ENCODE measurements at places on chromosomes 13 and 19.

GRCh38 chr13:54965881-54966280, 1937.3 kb downstream of the OLFM4 start:
- no peak for DNase-seq

- DNase-seq: no peak
Measured at GRCh38 chr19:6712231-6712630, 8.2 kb downstream of the C3 start.

DNA sequence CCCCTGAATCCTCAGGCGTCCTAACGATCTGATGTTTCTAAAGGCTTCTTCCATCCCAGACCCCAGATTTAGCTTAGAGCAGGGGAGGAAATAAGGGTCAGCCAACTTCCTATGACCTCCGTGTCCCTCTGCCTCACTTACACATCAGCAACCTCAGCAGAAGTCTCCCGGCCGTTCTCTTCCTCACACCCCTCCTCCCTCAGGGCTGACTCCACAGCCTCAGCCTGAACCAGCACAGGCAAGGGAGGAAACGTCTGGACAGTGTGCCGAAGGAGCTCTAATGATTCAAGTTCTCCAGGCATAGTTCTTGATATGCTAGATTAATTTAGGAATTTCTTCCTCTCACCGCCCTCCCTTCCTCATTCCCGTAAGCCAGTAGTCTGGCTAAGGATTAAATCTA, 121.4 kb downstream of the NUFIP1 start:
- DNase-seq: no peak

DNA sequence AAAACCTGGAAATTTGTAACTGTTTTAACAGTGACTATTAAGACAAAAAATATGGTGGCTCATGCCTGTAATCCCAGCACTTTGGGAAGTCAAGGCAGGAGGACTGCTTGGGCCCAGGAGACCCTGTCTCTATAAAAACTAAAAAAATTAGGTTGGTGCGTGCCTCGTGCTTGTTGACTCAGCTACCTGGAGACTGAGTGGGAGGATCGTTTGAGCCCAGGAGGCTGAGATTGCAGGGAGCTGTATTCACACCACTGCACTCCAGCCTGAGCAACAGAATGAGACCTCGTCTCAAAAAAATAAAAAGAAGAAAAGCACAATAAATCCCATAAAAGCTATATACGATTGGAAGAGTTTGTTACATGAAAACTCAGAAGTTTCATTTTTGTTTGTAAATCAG, 23.7 kb downstream of the KLF5 start:
- DNase-seq: no peak

DNA sequence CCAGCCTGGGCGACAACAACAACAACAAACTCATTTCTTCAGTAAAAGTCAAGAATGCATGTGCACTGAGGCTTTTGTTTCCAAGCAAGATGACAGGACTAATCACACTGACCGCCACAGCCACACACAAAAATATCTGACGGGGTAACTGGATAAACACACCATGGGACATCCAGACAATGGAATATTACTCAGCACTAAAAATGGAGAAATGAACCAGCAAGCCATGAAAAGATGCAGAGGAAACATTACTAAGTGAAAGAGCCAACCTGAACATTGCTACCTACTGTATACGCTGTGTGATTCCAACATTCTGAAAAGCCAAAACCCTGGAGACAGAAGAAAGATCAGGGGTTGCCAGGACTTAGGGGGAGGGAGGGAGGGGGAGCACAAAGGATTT, 36.7 kb downstream of the FAAP24 start:
- DNase-seq: no peak

DNA sequence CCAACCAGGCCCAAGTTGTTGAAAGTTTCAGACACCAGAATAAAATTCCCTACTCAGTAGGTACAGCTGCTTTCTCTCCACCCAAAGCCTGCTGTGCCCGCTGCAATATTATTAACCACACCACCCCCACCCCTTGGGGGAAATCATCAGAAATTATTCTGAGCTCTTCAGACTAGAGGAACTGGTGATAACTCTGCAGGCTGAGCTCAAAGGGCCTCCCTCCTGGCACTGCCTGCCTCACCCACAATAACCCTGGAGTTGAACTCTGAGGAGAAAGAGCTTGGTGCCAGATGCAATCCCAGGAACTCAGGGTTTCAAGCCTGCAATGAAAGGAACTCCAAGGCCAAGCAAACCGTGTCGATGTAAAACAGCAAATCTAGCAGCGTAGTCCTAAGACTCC, 381.7 kb upstream of the ZNF507 start:
- no peak for DNase-seq

DNA sequence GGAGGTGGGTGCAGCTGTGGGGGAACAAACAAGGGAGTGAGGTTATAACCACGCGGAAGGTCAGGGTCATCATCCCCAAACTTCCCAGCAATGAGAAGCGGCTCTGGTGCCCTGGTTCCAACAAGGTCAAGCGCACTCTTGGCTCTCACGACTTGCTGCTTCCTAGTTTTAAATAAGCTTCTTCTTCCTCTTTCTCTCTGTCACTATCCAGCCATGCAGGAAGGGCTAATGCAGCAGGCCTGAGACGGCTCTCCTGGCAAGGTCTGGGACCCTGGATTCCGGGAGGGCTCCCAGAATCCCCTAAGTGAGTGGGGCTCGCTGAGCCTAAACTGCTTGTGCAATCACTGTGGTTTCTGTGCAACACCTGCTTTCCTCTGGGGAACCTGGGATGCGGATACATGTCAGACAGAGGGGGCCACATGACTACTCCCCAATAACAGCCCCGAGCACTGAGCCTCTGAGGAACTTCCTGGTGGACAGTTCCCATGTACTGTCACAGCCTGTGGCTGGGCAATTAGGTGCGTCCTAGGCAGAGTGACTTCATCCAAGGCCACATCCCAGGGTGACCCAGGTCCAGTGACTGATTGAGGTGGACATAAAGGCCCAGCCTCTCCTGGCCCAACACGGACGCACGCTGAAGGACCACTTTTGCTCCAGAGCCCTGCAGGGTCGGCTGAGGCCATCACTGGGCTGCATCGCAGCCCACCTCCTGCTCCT, 24.2 kb downstream of the VRK3 start:
- no peak for DNase-seq

GRCh38 chr13:82749551-82749950, 1132.7 kb downstream of the SLITRK1 start:
- DNase-seq: no peak

DNA sequence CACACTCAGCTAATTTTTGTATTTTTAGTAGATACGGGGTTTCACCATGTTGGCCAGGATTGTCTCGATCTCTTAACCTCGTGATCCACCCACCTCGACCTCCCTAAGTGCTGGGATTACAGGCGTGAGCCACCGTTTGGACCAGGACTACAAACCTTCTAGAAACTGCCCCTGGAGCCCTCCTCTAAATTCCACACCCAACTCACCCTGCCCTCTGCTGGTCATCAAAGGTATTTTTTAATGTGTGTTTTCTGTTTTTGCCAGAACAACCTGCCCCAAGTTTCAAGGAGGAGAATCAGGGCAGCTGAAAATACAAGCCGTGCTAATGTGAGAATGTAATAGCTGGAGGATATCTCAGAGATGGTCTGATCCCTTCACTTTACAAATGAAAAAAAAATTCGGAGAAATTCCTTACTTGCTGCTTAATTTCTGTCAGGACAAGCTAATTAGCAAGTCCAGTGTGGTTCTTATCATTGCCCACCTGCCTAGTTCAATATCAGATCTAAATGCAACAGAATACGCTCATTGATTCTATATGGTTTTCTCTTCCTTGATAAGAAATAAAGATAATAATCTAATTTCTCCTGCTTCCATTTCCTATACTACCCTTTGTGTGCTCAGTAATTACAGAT, 4.1 kb downstream of the ATP8A2 start:
- peak; percentile 66 for DNase-seq

- no peak for DNase-seq
Measured at GRCh38 chr13:25859528-25859927, 192.3 kb downstream of the SHISA2 start.

DNA sequence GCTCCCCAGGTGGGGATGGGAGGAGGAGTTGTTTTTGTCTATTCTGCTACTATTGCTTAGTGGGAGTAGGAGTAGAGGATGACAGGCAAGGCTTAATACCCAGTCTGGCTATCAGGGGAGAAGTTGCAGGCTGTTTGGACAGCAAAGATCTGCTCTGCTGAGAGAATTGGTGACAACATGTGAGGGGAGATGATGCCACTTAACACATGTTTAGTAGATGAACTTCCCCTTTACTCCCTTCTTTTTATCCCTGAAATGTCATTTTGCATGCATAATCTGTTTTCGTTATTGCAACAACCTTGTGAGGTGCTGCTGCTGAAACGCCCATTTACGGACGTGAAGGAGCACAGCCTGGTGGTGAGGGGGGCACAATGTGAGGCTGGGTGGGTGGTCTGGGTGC, 3.0 kb upstream of the CYP4F12 start:
- no peak for DNase-seq

DNA sequence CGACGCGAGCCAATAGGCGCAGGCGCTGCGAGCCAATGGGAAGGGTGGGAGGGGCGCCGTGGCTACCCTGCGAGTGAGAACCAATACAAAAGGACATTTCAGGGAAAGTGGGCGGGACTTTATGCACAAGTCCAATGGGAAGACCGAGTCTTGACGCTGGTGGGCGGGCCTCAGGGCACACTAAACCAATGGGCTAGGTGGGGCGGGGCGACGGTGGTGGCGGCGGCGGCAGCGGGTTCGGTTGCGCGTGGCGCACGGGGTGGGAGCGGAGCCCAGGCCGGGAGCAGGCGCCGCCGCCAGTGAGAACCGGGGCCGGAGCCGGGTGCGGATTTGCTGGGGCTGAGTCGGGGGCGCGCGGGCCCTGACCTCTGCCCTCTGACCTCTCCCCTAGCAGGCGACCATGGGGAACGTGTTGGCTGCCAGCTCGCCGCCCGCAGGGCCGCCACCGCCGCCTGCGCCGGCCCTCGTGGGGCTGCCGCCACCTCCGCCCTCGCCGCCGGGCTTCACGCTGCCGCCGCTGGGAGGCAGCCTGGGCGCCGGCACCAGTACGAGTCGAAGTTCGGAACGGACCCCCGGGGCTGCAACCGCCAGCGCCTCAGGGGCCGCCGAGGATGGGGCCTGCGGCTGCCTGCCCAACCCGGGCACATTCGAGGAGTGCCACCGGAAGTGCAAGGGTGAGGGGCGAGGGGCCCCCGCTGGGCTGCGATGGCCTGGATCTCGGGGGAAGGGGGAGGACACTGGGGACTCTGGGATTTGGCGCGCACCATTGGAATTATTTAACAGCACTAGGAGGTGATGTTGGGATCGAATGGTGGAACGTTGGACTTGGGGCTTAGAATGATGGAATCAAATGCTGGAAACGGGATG, at the start of gene TOMM40:
Gene TOMM40 (plus strand): TSS at position 239 of the 867 bp plus-strand sequence. CDS start 162 bp downstream, at position 401.
- DNase-seq: peak; percentile 100

DNA sequence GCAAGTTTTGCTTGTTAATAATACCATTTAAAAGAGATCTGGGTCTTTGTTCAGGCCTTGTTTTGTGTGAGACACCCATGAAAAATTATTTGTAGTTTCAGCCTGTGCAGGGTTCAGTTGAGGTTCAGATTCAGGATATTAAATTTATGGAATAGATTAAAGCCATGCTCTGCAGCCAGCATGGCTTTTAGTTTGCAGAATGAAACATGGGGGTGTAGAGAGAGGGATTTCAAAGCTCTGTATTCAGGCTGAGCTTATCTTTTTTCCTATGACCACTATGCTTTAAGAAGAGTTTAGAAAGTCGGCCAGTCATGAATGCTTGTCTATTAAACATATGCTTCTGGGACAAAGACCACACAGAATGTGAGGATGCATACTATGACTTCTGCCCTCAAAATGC, 73.6 kb downstream of the DCLK1 start:
- DNase-seq: no peak

GRCh38 chr13:111021270-111021669, 93.8 kb upstream of the ARHGEF7 start:
- no peak for DNase-seq

- no peak for DNase-seq
Measured at GRCh38 chr13:37382146-37382545, 216.4 kb downstream of the POSTN start.

GRCh38 chr19:30864391-30865215, 484.6 kb downstream of the TSHZ3 start:
- no peak for DNase-seq

DNA sequence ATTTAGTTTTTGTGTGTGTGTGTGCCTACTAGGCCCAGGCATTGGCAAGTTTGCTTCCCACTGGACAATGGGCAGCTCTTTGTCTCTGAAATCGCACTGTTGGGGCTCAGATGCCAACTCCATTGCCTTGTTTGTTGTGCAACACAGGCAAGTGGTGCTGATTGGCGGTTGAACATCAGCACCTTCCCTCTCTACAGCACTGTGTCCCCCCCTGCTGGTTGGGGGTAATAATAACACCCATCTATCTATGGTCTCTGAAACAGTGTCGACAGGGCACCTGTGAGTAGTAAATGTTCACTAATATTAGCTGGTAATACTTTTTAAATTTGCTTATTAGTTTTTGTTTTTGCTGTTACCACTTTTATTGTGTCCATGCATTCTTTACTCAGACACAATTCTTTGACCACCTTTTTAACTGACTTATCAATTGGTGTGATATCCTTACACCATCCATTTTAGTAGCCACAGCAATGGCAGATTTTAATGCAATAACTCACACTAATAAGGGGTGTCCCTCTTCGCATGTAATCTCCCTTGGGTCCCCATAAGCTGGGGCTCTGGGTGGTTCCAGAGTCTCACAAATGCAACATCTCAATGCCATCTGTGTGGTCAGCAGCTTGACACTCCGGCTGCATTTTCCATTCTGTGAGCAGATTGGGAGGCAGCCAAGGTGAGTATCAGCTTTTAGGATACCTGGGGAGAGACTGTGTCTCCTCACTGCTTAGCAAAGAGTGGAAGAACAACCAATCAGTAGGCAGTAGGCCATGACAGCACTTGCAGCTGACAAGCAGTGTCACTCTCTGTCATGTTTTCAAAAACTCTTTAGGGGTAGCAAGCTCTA, 47.7 kb upstream of the UQCRFS1 start:
- DNase-seq: peak; percentile 74
